ENCODE measurements at places on chromosomes 12 and 14. TPM values are rescaled to one million over a fixed set of nuclear protein-coding genes. Genes with fewer than 3 reads are reported as not detected.

Gene ACAD10
- 45.1 TPM for total RNA-seq

Gene PDE3A
- not detected for total RNA-seq

Gene PAWR
- total RNA-seq = 53.1 TPM

Gene KRT77
- total RNA-seq = not detected

Gene GPRC5A
- total RNA-seq = not detected

Gene MYF5
- total RNA-seq = not detected

Gene KRT79
- total RNA-seq = not detected

Gene GYS2
- not detected for total RNA-seq

Gene KRT83
- not detected for total RNA-seq

DNA sequence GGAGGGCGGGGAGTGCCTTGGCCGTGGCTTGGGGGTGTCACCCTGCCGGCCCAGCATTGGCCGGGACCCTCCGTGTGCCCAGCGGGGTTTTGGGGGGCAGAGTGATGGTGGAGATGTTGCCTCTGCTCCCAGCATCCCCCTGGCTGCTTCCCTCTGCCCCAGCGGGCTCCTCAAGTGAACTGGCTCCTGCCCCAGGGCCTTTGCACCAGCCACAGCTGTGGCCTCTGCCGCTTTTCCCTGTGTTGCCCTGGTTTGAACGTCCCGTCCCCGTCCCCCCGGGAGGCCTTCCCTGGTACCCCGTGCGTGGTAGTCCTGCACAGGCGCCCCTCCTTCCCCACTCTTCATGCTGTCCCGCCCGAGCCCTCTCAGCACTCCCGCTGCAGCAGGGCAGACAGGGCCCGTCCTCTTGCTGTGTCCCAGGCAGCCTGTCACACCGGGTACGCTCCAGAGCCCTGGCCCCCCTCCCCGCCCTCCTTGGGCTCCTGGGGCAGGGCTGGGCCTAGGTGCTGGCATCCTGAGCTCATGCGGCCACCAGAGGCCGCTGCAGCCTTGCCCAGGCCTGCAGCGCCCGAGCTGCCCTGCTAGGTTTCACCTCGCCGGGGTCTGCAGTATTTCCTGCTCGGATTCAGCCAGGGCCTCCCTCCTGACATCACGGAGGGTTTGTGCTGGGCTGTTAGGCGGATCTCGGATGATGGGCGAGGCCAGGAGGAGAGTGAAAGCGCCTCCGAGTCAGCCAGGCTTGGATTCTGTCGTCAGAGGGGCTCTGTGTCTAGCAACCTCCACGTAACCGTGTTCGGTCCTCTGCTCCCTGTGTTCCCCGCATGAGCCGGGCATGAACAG is 9.5 kb downstream of the NOC4L start:
- DNase-seq = peak; percentile 70

- peak; percentile 64 for DNase-seq
These were observed 755 bp downstream of the SETD1B start for GRCh38 chr12:121804417-121805111.

DNA sequence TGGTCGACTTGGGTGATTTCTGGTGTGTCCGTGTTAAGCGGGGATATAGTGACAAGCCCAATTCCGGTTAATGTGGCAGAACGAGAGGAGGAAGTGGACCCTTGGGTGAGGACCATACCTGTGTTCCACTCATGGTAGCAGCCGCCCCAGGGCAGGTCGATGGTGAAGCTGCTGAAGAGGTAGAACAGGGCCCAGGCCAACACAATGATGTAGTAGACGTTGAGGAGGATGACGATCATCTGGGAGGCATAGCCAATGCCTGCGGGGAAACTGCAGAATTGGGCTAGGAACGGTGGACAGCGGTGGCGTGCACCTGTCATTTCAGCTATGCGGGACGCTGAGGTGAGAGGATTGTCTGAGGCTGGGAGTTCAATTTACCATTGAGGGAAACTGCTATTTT is 20.1 kb downstream of the SLC6A13 start:
- no peak for DNase-seq

DNA sequence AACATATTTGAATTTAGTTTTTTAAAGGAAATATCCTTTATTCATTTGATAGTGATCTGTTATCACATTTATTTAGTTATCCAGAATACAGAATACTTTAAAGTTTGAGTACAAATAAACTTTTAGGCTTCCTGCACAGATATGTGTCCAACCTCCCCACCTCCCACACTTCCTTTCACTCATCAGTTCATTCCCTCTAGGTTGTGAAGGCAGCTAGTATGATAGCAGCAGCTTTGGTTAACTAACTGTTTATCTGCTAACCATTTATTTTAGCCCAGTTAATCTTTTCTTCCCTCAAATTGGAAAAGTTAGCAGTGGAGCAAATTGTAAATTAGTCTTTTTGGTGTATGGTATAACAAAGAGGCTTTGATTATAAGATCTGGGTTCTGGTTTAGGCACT is 35.7 kb downstream of the CNOT2 start:
- no peak for DNase-seq

GRCh38 chr14:64885559-64885958 is 5.9 kb upstream of the SPTB start:
- DNase-seq = no peak

DNA sequence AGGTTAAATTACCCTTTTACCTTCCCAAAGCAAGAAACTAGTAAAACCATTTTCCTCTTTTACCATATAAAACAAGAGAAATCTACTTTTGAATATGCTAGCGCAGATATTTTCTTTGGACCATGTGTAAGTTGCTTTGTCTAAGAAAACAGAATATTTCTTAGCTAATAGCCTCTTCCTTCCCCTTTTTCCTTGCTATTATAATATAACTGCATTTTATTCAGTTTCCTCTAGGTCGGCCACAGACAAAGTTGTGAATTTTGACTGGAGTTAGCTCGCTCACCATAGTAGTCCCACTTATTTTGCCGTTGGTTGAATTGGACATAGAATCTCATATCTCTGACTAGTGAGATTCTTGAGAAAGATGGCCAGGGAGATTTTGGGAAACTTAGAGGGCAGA is 115.6 kb downstream of the PLEKHA5 start:
- DNase-seq = no peak

DNA sequence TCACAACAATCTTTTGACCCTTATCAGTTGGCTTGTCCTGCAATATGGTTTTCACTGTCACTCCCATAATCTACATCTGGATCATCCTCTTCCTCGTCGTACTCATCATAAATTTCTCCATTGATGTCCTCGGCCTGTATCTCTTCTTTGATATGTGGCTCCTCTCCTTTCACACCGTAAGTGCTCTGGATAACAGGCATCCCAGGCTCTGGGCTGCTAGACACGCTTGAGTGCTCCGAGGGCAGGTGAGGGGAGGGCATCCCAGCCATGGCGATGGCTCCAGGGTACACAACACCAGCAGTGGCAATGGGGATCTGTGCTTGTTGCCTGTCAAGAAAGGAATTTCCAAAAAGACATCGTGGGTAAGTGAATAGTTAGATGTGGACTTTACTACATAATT is 415.3 kb downstream of the SOX5 start:
- no peak for DNase-seq

DNA sequence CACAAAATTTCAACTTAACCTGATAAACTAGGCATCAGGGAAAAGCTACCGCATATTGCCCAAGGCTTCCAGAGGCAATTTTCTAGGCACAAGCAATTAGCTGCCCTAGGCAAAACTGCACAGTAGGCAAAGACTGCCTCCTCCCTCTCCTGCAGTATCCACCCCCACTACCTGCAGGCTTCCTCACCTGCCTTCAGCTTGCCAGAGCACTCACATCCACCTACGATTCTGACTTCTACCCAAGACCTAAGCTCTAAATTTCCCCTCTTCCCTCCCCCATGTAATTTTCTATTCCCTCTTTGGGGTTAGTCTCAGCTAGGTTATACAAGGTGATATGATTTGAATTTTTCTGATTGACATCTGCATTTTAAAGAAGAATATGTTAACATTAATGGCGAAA is 21.9 kb upstream of the CCDC196 start:
- DNase-seq = no peak

GRCh38 chr12:113104953-113105510 is 30.5 kb downstream of the RASAL1 start:
- DNase-seq = no peak

DNA sequence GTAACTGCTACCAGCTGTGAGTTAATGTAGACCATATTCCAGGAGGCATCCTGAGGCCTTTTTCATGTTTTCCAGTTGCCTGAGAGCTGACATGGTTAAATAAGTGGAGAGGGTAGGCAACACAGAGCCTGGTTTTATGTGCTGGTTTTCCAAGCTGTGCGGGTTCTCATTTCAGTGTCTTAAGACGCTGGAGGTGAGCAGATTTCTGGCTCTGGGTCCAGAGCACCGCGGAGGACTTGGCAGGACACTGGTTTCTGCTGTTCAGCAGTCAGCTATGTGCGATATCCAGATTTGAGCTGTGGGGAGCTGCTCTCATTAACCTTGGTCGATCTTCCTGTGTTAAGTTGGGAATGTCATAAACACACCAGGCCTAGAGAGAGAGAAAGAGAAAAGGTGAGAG is 680.8 kb downstream of the BCL11B start:
- DNase-seq = no peak

- no peak for DNase-seq
These were observed 9.6 kb downstream of the OR6S1 start for GRCh38 chr14:20631880-20632389.

DNA sequence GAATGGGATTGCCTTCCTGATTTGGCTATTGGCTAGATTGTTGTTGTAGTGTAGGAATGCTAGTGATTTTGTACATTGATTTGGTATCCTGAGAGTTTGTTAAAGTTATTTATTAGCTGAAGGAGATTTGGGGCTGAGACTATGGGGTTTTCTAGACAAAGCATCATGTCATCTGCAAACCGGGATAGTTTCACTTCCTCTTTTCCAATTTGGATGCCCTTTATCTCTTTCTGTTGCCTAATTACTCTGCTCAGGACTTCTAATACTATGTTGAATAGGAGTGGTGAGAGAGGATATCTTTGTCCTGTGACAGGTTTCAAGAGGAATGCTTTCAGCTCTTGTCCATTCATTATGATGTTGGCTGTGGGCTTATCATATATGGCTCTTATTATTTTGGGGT is 265.7 kb upstream of the MGAT4C start:
- DNase-seq = no peak

DNA sequence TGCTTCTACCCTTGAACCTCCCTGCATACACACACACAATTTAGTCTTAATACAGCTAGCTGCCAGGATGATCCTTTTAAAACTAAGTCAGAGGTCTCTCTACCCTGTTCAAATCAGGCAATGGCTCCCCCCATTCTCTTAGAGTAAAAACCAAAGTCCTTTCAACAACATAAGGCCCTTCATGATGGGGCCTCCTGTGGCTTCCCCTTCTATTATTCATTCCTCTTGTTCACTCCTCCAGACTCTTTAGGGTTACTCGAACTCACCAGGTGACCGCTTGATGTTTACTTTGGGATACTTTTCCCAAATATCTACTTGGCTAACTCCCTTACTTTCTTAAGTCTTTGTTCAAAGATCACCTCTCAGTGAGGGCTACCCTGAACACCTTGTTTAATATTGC is 30.4 kb downstream of the DENND5B start:
- no peak for DNase-seq

- DNase-seq = no peak
These were observed 34.6 kb downstream of the RERG start for GRCh38 chr12:15186597-15186996.

GRCh38 chr14:56862836-56863235 is 52.6 kb upstream of the OTX2 start:
- DNase-seq = no peak

DNA sequence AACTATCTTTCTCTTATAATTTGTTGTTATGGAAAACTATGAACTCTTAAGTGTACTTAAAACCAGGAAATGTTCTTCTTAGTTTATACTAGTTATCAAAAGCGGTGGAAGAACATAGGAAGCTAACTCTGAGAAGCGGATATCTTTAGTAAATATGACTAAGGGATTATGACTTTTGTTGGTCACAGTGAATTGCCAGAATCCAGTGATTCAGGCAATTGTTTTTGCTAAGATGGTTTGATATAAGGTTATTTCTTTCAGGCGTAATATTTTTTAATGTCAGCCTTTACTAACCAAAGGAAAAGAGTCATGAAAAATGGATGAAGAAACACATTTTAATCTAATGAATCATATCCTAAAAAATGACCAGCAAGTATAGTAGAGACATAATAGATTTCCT is 473.5 kb downstream of the FOXG1 start:
- DNase-seq = no peak

DNA sequence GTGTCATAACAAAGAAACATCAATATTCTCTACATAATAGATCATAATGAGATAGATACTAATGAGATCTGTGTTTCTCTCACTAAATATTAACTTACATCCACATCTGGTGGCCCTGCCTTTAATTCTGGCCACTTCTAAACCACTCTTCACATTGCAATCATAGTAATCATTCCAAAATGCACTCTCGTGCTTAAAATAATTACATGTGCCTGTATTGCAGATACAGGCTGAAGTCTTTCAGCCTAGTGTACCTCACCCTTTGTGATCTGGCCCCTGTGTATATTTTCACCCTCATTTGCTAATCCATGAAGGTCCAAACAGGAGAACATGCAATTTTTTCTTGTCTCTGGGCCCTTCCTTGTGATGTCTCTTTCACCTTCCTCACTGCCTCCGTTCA is 108.0 kb downstream of the LIN7A start:
- DNase-seq = no peak

- no peak for DNase-seq
These were observed 123.1 kb downstream of the ZFP36L1 start for GRCh38 chr14:68669603-68670358.

DNA sequence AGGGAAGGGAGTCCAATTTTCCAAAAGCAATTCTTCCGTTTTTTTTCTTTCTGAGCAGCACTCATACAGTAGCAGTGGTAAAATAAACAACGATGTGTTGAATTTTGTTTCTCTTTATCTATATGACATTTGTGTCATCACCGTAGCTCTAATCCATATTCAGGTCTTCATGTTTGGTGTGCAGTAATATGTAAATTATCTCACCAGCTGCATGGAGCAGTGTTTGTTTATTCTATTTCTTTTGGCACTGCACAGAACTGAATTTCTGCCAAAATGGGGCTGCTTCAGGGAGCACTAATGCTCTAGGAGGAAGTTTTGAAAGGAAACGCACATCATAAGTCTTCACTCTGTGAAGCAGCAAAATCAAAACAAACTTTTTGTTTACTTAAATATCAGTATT is 130.0 kb upstream of the NPAS3 start:
- no peak for DNase-seq

- no peak for DNase-seq
These were observed 262.5 kb upstream of the CAND1 start for GRCh38 chr12:67006610-67007009.

GRCh38 chr12:107238296-107238695 is 144.9 kb upstream of the CRY1 start:
- no peak for DNase-seq

All from activated B cell treated with CpG ODN at 0.5 μM for 24 hours (primary cell).